Activated T-cell treated with anti-CD3 and anti-CD28 coated beads for 48 hours (primary cell): ENCODE measurements at places on chromosomes 2 and 18.

GRCh38 chr18:57855551-57855950, 52.4 kb upstream of the ATP8B1 start:
- no peak for DNase-seq

- no peak for DNase-seq
These were observed 131.6 kb downstream of the CDH2 start for GRCh38 chr18:28045176-28045810.

GRCh38 chr2:8674420-8675009, 7.3 kb upstream of the ID2 start:
- no peak for DNase-seq

DNA sequence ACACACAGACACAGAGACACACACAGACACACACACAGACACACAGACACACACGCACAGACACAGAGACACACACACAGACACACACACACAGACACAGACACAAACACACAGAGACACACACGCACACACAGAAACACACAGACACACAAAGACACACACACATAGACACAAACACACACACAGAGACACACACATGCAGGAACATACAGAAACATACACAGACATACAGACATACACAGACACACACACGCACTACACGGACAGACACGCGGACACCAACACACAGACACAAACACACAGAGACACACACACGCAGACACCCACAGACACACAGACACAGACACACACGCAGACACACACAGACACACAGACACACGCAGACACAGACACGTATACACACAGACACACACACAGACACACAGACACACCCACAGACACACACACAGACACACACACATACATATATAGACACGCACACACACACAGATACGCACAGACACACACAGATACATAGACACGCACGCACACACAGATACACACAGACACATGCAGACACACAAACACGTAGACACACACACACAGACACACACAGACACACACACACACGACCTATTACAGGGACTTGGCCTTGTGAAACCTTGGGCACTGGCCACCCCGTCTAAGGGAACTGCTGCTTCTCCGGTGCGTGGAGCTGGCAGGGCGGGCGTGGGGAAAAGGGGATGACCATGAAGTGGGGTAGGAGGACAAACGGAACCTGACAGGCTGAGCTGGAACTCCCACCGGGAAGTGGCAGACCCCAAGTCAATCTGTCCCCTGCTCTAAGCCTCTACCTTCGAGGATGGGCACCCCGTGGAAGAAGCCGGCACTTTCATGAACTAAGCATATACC, 211.4 kb downstream of the TFCP2L1 start:
- DNase-seq: no peak

DNA sequence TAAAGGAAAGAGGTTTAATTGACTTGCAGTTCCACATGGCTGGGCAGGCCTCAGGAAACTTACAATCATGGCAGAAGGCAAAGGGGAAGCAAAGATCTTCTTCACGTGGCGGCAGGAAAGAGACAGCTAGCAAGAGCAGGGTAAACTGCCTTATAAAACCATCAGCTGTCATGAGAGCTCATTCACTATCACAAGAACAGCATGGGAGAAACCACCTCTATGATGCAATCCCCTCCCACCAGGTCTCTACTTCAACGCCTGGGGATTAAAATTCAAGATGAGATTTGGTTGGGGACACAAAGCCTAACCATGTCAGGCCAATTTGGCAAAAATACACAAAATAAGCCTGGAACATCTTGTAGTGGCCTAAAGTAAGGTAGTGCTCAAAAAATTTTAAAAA, 152.6 kb downstream of the COL6A3 start:
- DNase-seq: no peak

DNA sequence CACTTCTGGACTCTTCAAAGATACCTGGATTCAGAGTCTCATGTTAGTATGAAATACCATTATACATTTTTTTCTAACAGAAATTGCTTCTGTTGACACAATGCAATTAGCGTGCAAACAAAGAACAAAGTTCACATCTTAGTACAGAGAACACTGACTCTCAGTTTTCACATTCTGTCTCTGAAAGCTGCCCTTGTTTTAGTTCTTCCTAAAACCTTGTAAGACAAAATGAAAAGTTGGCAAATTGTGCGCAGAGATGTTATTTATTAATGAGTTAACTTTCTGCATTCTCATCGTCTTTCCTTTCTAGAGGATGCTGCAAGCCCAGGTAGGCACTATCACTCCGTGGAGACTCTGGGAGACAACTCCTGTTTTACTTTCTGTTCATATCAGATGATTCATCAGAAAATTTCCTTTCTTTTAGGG, 377.3 kb upstream of the POU3F3 start:
- DNase-seq: no peak

GRCh38 chr2:6926071-6926732, 9.0 kb downstream of the RNF144A start:
- no peak for DNase-seq

DNA sequence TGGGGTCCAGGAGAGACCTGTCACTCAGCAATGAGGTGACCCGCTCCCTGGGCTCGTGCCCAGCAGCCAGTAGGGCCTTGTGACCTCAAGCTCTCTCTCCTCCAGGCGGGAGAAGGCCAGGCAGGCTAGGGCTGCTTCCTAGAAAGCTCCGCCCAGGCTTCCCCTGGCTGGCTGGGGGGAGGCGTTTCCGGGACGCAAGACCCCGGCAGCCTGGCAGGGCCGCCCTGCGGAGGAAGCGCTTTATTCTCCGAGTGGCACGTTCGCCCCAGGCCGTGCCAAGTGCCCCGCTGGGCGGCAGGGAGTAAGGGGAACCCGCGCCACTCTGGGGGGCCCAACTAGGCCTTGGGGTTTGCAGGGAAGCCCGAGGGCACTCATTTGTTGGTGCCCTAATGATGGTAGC, 21.2 kb upstream of the EPAS1 start:
- peak; percentile 10 for DNase-seq

- DNase-seq: no peak
These were observed 173.7 kb downstream of the CELF4 start for GRCh38 chr18:37391698-37392548.

DNA sequence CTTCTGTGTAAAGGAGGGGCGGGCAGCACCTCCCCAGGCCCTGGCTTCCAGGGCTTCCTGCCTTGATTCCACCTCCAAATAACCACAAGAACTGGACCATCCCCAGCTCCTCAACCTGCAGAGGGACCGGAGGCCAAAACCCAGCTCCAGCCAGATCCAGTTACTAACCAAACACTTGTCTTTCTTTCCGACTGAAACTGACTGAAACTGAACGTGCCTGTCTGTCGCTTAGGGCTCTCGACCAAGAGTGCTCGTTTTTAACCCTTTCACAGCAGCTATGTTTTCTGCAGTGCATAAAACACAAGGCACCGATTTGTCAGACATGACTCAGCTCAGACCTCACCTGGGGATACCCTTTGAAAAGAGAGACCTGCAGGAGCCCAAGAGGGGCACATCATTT, 249.9 kb upstream of the SIX2 start:
- DNase-seq: no peak

DNA sequence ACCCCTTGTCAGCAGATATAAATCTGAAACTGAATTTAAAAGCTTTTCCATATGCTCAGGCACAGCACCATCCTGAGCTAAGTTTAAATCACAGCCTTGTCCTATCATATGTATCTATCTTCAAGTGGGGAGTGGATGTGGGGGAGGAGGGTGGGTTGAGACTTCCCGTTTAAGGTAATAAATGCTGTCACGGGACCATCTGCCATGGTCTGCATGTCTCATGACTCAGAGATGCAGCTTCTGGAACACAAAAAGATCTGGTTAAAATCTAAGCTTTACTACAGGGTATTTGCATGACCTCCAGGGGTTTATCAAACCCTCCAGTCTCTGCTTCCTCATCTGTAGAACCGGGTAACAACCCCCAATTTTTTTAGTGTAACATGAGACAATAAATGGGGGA, 377.7 kb upstream of the ST6GAL2 start:
- DNase-seq: no peak

GRCh38 chr2:176652300-176653182, 383.3 kb downstream of the MTX2 start:
- DNase-seq: no peak

DNA sequence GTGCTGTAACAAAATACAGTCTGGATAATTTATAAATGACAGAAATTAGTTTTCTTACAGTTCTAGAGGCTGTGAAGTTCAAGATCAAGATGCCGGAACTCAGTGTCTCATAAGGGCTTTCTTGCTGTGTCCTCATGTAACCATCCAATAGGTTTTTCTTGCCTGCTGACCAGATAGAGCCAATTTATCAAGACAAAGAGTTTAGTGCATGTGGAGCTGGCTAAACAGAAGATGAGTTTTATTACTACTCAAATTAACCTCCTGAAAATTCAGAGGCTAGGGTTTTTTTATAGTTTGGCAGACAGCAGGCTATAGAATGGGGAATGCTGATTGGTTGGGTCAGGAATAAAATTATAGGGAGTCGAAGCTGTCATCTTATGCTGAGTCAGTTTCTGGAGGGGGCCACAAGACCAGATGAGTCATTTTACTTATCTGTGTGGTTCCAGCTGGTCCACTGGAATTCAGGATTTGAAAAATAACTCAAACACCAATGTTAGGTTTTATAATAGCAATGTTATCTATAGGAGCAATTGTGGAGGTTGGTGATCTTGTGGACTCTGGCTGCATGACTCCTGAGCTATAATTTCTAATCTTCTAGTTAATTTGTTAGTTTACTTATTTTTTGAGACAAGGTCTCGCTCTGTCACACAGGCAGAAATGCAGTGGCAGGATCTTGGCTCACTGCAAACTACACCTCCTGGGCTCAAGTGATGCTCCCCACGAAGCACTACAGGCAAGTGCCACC, 3.2 kb upstream of the PDK1 start:
- no peak for DNase-seq
